ENCODE measurements at places on chromosomes 3 and 15.
A peak's percentile ranks its signal among the peaks of the same experiment; 100 is the strongest.

DNA sequence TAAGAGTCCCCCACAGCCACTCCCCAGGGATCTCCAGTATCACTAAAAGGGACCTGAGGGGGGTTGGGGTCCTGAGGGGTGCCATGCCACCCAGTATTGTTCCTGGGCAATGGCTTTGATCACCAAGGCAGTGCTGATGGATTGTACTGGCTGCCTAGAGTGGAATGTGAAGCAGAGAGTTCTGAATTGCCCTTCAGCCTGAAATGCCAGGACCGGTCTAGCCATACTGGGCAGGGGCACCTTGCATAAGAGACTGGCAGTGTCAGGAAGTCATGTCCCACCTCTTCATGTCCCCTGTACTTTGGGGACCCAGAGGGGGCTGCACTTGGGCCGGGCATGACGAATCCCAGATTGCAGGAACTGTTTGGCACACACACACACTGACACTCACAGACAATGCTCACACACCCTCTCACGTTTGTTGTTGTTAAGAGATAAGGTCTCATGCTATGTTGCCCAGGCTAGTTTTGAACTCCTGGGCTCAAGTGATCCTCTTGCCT lies 4.5 kb upstream of the TKT start:
- no peak for DNase-seq
- peaks cover 32% of the 10 kb centered on the region for H3K4me1 ChIP-seq
- H3K4me3 ChIP-seq, result no peak overlapping the region
- no peaks in the 10 kb centered on the region for H3K27me3 ChIP-seq

DNA sequence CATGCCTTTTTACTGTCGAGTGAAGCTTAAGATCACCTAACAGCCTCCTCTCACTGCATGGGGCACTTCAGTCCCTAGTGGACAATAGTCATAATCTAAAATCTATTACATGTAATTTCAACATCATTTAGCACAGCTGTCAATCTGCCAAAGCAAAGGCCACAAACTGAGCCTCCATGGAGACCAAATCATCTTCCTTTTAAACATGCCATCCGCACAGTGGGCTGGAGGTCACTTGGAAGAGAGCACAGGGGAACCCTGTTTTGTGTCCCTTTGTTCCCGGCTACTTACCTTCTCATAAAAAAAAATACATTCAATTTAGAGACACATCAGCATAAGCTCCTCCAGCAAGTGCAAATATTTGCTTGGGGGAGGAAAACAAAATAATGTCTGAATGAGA lies 167.3 kb downstream of the SQOR start:
- H3K4me3 ChIP-seq, result no peak overlapping the region
- no peak overlapping the region for H3K27ac ChIP-seq
- no peaks in the 10 kb centered on the region for H3K4me1 ChIP-seq
- no peak for DNase-seq
- H3K27me3 ChIP-seq, result no peaks in the 10 kb centered on the region

- H3K27me3 ChIP-seq, result no peaks in the 10 kb centered on the region
- DNase-seq, result no peak
- H3K4me3 ChIP-seq, result no peak overlapping the region
- H3K36me3 ChIP-seq, result no peaks in the 10 kb centered on the region
- H3K4me1 ChIP-seq, result no peaks in the 10 kb centered on the region
- no peak overlapping the region for H3K27ac ChIP-seq
Measured at GRCh38 chr3:18510947-18511346, 85.8 kb upstream of the SATB1 start.

- H3K27ac ChIP-seq, result peak overlapping the region; percentile 31
- H3K4me1 ChIP-seq, result no peaks in the 10 kb centered on the region
- H3K36me3 ChIP-seq, result no peaks in the 10 kb centered on the region
Measured at GRCh38 chr15:49467746-49468480, 44.9 kb downstream of the FGF7 start.

DNA sequence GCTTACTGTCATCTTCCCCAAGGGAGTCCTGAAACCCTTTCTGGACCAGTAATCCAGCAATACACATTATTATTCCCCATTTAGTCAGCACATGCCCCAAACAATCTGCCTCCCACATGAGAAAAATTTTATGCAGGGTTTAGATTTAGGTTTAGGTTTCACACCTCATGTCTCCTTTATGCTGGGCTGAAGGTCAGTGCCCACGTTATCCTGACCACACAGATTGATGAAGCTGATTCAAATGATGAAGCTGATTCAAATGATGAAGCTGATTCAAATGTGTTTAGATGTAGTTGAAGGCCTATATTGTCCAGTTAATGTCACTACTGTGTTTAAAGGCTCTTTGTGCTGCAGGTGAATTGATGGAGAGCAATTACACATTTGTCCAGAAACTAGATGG lies 18.1 kb upstream of the ZBED2 start:
- no peak overlapping the region for H3K4me3 ChIP-seq
- no peaks in the 10 kb centered on the region for H3K36me3 ChIP-seq
- no peaks in the 10 kb centered on the region for H3K27me3 ChIP-seq
- H3K27ac ChIP-seq, result no peak overlapping the region

DNA sequence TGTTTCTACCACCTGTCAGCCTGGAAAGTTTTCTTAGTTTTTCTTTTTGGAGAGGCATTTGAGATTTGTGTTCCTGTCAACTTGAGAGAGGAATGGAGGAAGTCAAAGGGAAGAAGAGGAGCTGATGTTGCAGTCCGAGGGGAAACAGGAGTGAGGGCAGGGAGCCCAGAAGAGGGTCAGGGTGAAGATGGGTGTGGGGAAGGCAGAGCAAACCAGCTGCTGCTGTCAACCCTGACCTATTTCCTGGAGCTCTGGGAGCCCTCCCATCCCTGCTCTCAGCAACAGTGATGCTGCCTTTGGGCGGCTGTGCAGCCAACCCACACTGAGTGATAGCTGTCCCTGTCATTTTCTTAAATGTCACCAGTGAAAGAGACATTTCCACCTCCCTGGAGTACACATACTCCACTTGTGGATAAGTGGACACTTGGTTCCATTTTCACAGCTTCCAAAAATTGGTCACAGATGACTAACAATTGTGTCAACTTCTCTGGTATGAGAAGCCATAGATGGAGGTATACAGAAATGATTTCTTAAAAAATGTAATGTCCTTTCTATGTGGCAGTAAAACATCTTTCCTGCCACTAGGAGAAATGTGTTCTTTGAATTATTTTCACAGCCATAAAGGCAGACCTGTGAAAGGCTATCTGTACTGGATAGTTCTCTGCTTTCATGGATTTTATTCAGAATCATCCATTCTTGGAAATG lies 556.3 kb upstream of the TBL1XR1 start:
- no peak overlapping the region for H3K27ac ChIP-seq
- no peaks in the 10 kb centered on the region for H3K36me3 ChIP-seq
- no peaks in the 10 kb centered on the region for H3K27me3 ChIP-seq

- no peaks in the 10 kb centered on the region for H3K36me3 ChIP-seq
- no peak for DNase-seq
- no peak overlapping the region for H3K27ac ChIP-seq
- no peaks in the 10 kb centered on the region for H3K4me1 ChIP-seq
Measured at GRCh38 chr3:30263925-30264313, 342.5 kb upstream of the TGFBR2 start.

DNA sequence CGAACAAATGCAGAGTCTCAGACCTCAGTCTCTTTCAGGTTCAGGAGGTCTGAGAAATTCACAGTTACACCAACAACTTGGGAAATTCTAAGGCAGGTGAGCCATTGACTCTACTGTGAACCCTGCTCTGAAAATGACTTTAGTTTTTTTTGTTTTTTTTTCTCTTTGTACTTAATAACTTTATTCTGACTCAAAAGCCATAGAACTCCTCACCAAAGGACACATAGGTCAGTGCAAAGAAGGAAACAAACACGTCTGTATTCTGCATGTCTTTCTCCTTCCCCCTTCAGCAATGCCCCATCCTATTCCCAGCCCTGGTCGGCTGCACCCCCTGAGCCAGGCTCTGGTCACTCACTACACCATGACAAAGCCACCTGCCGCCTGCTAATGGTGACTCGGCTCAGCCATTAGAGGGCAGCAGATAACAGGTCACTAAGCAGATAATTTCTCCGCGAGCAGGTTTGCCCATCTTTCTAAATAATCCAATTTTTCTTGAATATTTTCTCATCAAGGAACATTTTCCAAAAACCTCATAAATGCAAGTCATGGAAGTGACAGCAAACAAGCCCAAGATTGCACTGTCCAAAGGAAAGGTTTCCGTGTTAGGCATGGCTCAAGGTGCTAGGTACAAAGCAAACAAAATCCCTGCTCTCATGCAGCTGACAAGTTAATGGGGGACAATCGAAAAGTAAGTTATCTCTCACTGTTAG lies 37.7 kb downstream of the TM4SF4 start:
- H3K27me3 ChIP-seq, result no peaks in the 10 kb centered on the region
- H3K4me1 ChIP-seq, result peaks cover 33% of the 10 kb centered on the region
- peak; percentile 67 for DNase-seq
- no peak overlapping the region for H3K27ac ChIP-seq
- H3K36me3 ChIP-seq, result no peaks in the 10 kb centered on the region
- no peak overlapping the region for H3K4me3 ChIP-seq
